ENCODE measurements at places on chromosomes 2 and 18. TPM values are rescaled to one million over a fixed set of nuclear protein-coding genes. Genes with fewer than 3 reads are reported as not detected.

The LOXHD1 gene
- polyA plus RNA-seq, result not detected

The USP14 gene
- 11.4 TPM for polyA plus RNA-seq

The TNFAIP6 gene
- polyA plus RNA-seq, result 1.4 TPM

The MGAT4A gene
- polyA plus RNA-seq, result 24.5 TPM

The ARHGEF4 gene
- polyA plus RNA-seq, result 3.0 TPM

The CCDC150 gene
- 2.0 TPM for polyA plus RNA-seq

The TMEM182 gene
- polyA plus RNA-seq, result 1.8 TPM

The CXCR1 gene
- 0.46 TPM for polyA plus RNA-seq

The GREB1L gene
- not detected for polyA plus RNA-seq

The TRIM43 gene
- polyA plus RNA-seq, result not detected

The PFN4 gene
- 0.12 TPM for polyA plus RNA-seq

The SERPINB4 gene
- not detected for polyA plus RNA-seq

Data from sigmoid colon (tissue), 7 donors.